ENCODE measurements at places on chromosomes 2 and 18.
A peak's percentile ranks its signal among the peaks of the same experiment; 100 is the strongest.

DNA sequence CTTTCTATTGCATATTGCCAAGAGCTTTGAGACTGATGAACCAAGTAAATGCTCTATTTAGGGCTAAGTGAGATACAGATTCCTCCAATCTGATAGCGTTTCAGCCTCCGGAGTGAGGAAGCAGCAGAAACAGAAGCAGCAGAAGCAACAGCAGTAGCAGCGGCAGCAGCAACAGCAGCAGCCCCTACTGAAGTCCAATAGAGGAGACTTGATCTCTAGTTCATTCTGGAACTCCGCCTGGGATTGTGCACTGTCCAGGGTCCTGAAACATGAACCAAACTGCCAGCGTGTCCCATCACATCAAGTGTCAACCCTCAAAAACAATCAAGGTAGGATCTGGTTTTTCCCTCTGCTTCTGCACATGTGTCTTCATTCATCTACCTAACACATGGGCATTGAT is at the start of gene DPP10:
Gene DPP10, plus strand, starts transcription at position 132 of the 400 bp plus-strand sequence.
- no peak for DNase-seq

DNA sequence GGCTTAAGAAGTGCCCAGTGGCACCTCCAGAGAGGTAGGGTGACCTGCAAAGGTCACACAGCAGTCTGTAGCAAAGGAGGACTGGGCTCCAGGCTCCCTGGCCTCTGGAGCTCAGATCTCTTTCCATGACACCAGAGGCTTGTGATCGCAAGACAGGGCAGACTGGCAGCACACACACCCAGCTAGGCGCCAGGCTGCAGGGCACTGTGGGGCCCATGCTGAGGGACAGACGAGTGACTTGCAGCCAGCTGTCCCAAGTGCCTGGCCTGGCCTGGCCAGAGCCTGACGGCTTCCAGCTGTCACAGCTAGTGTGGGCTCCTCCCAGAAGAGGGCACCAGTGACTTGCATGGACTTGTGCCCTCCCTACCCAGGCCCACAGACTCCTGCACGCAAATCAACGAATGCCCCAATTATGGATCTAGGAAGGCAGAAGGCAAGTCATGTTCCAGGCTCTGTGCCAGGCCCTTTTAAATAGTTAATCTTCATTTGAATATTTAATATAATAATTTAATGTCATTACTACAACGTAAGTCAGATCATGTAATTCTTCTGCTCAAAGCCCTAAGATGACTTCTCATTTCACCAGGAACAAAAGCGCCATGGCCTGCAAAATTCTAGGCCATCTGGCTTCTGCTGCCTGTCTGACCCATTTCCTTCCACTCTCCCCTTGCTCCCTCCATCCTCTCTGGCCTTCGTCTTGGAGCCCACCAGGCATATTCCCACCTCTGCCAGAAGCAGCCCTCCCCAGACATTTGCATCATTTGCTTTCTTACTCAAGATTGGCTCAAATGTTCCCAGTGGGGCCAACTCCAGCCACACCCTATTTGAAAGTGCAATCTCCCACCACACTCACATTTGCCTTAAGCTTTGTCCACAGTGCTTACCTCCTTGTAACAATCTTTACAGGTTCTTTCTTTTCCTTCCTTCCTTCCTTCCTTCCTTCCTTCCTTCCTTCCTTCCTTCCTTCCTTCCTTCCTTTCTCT is 3.7 kb upstream of the SPEG start:
- DNase-seq = peak; percentile 61

- DNase-seq = no peak
Observed at GRCh38 chr2:15919716-15920434, 20.5 kb upstream of the MYCN start.

DNA sequence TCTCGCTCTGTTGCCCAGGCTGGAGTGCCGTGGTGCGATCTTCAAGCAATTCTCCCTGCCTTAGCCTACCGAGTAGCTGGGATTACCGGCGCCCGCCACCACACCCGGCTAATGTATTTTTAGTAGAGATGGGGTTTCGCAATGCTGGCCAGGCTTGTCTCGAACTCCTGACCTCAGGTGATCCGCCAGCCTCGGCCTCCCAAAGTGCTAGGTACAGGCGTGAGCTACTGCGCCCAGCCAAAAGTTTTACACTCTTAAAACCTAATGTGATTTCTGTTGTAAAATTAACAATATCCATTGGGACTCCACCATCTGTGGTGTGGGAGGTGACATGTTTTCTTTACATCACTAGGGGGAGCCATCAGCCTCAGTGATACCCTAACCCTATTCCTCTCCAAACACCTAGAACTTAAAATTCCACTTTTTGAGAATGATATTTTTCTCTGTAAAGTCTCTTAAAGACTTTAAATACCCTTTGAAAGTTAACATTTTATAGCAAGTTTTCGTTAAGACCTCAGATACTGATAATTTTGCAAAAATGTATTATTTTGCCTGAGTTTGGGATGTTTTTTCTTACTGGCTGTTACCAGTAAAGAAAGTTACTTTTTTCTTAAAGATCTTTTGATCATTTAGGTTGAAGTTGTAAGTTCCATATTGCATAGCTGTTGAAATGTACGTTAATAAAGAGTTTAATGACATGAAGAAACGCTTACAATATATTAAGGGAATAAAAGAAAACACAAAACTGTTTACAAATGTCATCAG is 11.6 kb upstream of the EIF2AK2 start:
- DNase-seq = peak; percentile 19

GRCh38 chr2:144947709-144948037 is 427.8 kb upstream of the ZEB2 start:
- no peak for DNase-seq

GRCh38 chr18:58354791-58355190 is 274.1 kb downstream of the ALPK2 start:
- DNase-seq = no peak

DNA sequence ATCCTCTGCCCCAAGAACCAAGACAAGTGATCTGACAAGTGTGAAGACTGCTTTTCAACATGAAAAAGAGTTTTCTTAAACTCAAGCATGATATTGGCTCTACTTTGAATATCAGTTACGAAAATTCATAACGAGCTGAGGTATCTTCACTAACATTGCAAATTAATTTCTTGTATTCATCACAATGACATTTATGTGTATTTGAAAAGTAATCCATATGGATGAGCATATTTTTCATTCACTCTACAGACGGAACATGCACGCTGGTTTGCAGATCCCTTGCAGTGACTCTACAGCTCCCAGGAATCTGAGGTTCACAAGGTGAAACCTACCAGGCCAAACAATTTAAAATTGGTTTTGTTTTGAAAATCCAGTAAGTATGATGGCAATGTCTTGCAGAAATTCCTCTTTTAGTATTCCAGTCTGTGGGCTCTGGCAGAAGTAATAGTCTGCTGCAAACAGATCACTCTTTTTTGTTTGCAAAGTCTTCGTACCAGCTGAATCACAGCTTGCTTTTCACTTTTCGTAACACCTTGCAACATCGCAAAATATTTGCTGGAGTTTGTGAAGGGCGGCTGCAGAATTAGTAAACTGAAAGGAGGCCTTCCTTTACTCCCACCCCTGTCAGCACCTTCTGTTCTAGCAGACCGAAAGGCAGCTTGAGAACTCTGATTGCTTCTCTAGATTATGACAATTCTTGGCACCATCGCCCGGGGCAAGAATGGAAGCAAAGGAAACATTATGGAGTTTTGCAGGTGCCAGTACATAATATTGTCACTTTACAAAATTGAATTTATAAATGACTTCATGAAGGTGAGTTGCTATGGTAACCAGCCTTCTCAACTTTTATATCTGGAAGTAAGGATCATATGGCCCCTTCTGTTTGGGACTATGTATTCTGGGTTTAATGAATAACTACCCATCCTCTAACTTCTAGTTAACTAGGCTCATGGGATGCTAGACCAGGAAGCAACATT is 168.7 kb downstream of the TMEM247 start:
- no peak for DNase-seq

GRCh38 chr2:71005271-71006202 is 10.9 kb upstream of the TEX261 start:
- DNase-seq = no peak

- peak; percentile 11 for DNase-seq
Observed at GRCh38 chr18:362311-363290, 94.8 kb upstream of the THOC1 start.

DNA sequence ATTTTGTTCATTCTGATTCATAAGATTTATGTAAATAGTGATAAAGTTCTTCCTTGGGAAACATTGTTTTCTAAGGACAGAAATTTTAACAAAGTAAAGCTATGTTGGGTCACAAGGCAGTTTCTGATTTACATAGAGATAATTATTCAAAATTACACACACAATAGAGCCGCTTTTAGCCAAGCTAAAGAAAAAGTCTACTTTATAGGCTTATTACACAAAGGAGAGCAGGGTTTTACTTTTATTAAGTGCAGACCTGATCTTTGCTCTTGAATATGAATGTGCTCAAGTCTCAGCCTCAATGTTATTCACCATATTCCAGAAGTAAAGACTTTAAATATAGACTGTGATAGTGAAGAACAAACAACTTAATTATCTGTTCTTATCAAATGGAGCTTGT is 787.8 kb upstream of the LINC00305 start:
- no peak for DNase-seq

GRCh38 chr2:9649261-9649660 is 18.5 kb upstream of the YWHAQ start:
- DNase-seq = no peak

- DNase-seq = no peak
Observed at GRCh38 chr2:239257511-239257937, 143.3 kb downstream of the HDAC4 start.

DNA sequence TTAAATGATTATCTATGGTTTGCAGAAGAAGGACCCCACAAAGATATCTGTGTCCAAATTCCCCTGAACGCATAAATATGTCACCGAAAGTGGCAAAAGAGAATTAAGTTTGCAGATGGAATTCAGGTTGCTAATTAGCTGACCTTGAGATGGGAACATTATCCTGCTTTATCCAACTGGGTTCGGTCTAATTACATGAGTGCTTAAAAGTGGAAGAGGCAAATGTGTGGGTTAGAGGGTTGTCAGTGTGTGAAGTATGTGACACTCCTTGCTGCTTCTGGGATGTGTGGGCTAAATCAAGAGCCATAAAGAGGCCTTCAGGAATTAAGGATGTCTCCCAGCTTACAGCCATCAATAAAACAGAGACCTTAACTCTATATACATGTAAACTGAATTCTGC is 53.5 kb downstream of the CDH19 start:
- DNase-seq = no peak

GRCh38 chr2:197499594-197500502 is at the start of the genes HSPD1 and HSPE1:
Gene HSPD1 (minus strand): TSS chr2:197499840. CDS start chr2:197498848, 992 bp downstream.
Gene HSPE1 (plus strand): TSS chr2:197500379. CDS start chr2:197500437, 58 bp downstream.
- DNase-seq = peak; percentile 97

GRCh38 chr2:159139216-159139933 is 147.1 kb downstream of the WDSUB1 start:
- no peak for DNase-seq

DNA sequence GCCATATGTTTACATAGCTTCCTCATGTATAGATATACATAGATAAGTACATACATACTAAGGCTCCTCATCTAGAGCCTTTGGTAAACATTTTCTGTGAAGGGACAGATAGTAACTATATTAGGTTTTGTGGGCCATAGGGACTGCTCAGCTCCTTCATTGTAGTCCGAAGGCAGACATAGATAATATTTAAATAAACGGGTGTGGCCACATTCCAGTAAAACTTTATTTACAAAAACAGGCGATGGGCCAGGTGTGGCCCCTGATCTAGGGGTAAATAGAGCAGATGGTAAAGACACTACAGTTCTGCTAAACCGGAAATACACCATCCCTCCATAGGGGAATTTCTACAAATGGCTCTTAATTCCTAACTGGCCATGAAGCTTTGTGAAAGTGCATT is 7.3 kb downstream of the COQ10B start:
- no peak for DNase-seq

GRCh38 chr2:75292826-75293225 is 93.5 kb upstream of the TACR1 start:
- DNase-seq = no peak

- DNase-seq = no peak
Observed at GRCh38 chr2:200798514-200798913, 13.2 kb upstream of the BZW1 start.

GRCh38 chr2:96869281-96869821 is 529 bp downstream of the SEMA4C start:
- DNase-seq = no peak

GRCh38 chr2:9964334-9964980 is 13.0 kb downstream of the GRHL1 start:
- peak; percentile 38 for DNase-seq

- DNase-seq = no peak
Observed at GRCh38 chr2:223020971-223021675, 30.9 kb upstream of the KCNE4 start.

DNA sequence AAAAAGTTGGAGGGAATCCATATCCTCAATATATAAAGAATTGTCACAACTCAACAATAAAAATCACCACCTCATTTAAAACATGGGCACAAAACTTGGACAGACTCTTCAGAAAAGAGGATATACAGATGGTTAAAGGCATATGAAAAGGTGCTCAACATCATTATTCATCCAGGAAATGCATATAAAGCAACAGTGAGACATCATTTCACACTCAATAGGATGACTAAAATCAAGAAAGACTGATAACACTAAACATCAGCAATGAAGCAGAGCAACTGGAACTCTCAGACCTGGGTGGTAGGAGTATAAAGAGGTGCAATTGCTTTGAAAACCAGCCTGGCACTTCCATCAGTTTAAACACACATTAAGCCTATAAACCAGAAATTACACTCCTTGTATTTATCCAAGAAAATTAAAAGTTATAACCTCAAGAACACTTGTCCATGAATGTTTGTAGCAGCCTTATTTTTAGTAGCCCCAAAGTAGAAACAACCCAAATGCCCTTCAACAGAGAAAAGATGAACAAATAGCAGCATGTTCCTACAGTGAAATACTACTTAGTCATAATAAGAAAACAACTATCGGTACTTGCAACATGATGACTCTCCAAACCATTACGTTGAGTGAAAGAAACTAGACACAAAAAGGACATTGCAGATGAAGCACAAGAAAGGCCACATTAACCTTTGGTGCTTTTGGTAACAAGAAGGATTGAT is 79.1 kb upstream of the TANC1 start:
- DNase-seq = no peak

GRCh38 chr2:101251844-101252407 is 760 bp upstream of the CNOT11 start:
- DNase-seq = peak; percentile 52

DNA sequence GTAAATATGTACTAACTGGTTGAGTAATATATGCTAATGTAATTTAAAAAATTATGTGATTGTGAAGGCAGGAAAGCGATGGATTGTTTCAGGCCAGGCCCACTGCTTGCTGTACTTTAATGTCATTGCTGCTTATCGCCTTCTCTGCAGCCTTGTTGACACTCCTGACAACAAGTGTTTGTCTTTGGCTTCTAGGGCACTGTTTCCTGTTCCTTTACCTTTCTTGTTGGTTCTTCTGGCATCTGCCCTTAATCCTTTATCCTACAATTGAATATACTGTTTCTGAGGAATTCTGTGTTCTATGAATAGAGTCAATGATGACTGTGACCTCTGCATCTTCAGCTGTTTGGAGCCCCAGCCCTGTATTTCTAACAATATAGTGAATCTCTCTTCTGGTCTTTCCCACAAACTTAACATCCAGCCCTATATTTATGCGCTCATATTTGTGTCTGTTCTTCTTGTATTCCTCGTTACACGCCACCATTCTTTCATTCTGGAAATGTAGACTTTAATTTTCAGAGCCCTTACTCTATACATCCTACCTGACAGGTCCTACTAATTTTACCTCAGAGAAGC is 17.6 kb downstream of the ACSL3 start:
- DNase-seq = no peak

- no peak for DNase-seq
Observed at GRCh38 chr2:129192117-129192516, 787.3 kb upstream of the RAB6C start.

- no peak for DNase-seq
Observed at GRCh38 chr2:44168681-44169154, at the start of gene PPM1B. Gene PPM1B (plus strand): TSS chr2:44168875. CDS start chr2:44201200, 32,325 bp downstream.

All from G401 (cell line).